ENCODE measurements at places on chromosomes 12 and 14. TPM values are rescaled to one million over a fixed set of nuclear protein-coding genes. Genes with fewer than 3 reads are reported as not detected.

Gene LDHB
- total RNA-seq: 722 TPM

Gene DICER1
- total RNA-seq: 25.1 TPM

Gene SELPLG
- 0.85 TPM for total RNA-seq

Gene TMEM52B
- 0.14 TPM for total RNA-seq

Data from smooth muscle cell of bladder (primary cell).